ENCODE measurements at places on chromosomes 12 and 14. TPM values are rescaled to one million over a fixed set of nuclear protein-coding genes. Genes with fewer than 3 reads are reported as not detected.

NDRG2 gene
- total RNA-seq = 1.7 TPM

SLC8A3 gene
- not detected for total RNA-seq

SNW1 gene
- 109 TPM for total RNA-seq

KRT8 gene
- total RNA-seq = 5,083 TPM

SLIRP gene
- total RNA-seq = 346 TPM

NEK9 gene
- total RNA-seq = 37.4 TPM

PAX9 gene
- 2.5 TPM for total RNA-seq

CDKN1B gene
- 17.5 TPM for total RNA-seq

MYO1H gene
- total RNA-seq = not detected

PPP1R13B gene
- total RNA-seq = 5.4 TPM

PLD4 gene
- 0.05 TPM for total RNA-seq

C3AR1 gene
- not detected for total RNA-seq

DTX1 gene
- total RNA-seq = 0.50 TPM

KRT78 gene
- 0.15 TPM for total RNA-seq

TESPA1 gene
- total RNA-seq = not detected

SLCO1B1 gene
- total RNA-seq = 0.63 TPM

SLC25A47 gene
- total RNA-seq = not detected

PRKCH gene
- total RNA-seq = 5.7 TPM

GPR65 gene
- not detected for total RNA-seq

C12orf54 gene
- not detected for total RNA-seq

TAS2R7 gene
- not detected for total RNA-seq

NINJ2 gene
- 0.69 TPM for total RNA-seq

AMHR2 gene
- 0.86 TPM for total RNA-seq

RNASE9 gene
- not detected for total RNA-seq

GYS2 gene
- not detected for total RNA-seq

ETNK1 gene
- total RNA-seq = 35.9 TPM

SLC10A1 gene
- not detected for total RNA-seq

POTEM gene
- total RNA-seq = not detected

SYCP3 gene
- not detected for total RNA-seq

SAMD15 gene
- total RNA-seq = 2.5 TPM

EXOC3L4 gene
- 1.7 TPM for total RNA-seq

CLEC4D gene
- total RNA-seq = not detected

AICDA gene
- total RNA-seq = 0.15 TPM

TMPRSS12 gene
- not detected for total RNA-seq

CELA1 gene
- not detected for total RNA-seq

RACGAP1 gene
- total RNA-seq = 71.8 TPM

CD163L1 gene
- total RNA-seq = 0.44 TPM

FITM1 gene
- total RNA-seq = not detected

REP15 gene
- 0.36 TPM for total RNA-seq

GALNT8 gene
- not detected for total RNA-seq

TEX22 gene
- 0.36 TPM for total RNA-seq

AMIGO2 gene
- total RNA-seq = 91.4 TPM
